ENCODE measurements at places on chromosomes 2 and 18. TPM values are rescaled to one million over a fixed set of nuclear protein-coding genes. Genes with fewer than 3 reads are reported as not detected.

SULT1C2 gene
- 4.4 TPM for total RNA-seq

UGT1A4 gene
- not detected for total RNA-seq

EDAR gene
- 0.69 TPM for total RNA-seq

ADRA2B gene
- 0.88 TPM for total RNA-seq

IL36B gene
- total RNA-seq, result not detected

CDK5R2 gene
- total RNA-seq, result 2.9 TPM

AMER3 gene
- 4.5 TPM for total RNA-seq

TNFAIP6 gene
- 2.9 TPM for total RNA-seq

NT5DC4 gene
- 0.10 TPM for total RNA-seq

TYW5 gene
- total RNA-seq, result 11.2 TPM

RTKN gene
- 32.9 TPM for total RNA-seq

SLC4A3 gene
- 18.7 TPM for total RNA-seq

NEU2 gene
- total RNA-seq, result not detected
